ENCODE measurements at places on chromosomes 2 and 18.

- no peak for DNase-seq
Measured at GRCh38 chr2:227720680-227721079, 2.9 kb upstream of the SLC19A3 start.

- no peak for DNase-seq
Measured at GRCh38 chr2:54577035-54577434, 120.9 kb downstream of the SPTBN1 start.

DNA sequence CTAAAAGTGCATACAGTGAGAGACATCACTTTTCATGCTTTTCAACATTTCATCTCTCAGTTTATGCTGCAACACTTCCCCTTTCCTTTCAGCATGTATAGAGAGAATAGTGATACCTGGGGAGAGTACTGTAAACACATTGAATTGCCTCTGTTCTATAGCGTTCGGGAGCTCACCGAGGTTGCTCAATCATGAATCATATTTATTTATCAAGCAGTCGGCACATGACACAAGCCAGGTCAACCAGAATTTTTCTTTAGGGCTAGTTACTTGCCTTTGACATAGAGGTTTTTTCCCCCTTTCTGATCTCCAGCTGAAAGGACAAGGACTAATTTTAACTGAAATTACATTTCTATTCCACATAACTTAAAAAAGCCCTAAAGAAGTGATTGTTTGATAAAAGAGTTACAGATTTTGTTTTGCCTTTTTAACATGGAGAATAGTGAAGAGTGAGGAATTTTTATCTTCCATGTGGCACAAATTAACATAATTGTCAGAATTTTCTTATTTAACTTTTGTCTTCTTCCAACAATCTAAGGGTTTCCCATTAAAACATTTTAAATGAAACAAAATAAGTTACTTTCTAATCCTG is 690.9 kb upstream of the TMEFF2 start:
- DNase-seq: no peak

DNA sequence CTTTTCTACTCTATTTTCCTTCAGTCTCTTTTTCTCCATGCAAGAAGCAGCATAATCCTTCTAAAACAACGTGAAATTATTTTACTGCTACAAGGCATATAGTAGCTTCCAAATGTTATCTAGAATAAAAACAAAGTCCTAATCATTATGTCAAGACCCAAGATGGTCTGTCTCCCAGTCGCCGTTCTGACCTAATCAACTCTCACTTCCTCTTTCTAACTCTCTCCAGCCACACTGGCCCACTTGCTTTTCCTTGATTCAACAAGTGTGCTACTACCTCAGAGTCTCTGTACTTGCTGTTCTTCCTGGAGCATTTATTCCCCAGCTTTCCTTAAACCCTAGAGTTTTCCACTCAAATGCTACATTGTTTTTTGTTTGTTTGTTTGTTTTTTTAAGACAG is 1491.2 kb downstream of the LRP1B start:
- DNase-seq: no peak

GRCh38 chr2:46241344-46241743 is 55.9 kb upstream of the EPAS1 start:
- DNase-seq: no peak

DNA sequence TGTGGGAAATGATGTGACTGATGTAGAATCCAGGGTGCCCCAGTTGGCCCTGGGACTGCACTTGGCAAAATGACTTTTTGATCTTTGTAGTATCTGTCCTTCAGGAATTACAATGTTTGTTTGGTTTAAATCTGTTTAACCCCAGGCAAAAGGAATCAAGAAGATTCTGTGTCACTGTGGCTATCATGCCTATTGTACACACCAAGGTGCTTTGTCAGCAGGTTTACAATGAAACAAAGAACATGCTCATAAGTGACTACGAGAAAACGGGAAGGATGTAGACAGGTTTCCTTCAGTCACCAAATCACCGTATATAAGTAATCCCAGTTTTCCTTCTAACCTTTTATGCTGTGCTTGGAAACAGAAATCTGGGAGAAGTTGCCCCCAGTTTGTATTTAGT is 109.5 kb downstream of the RTN4 start:
- no peak for DNase-seq

GRCh38 chr2:54497763-54498680 is 41.9 kb downstream of the SPTBN1 start:
- DNase-seq: no peak

- DNase-seq: no peak
Measured at GRCh38 chr18:10404168-10404567, 50.3 kb upstream of the APCDD1 start.

GRCh38 chr2:158878003-158878402 is 82.9 kb downstream of the DAPL1 start:
- no peak for DNase-seq

GRCh38 chr2:215723631-215724011 is 287.8 kb upstream of the FN1 start:
- DNase-seq: no peak

DNA sequence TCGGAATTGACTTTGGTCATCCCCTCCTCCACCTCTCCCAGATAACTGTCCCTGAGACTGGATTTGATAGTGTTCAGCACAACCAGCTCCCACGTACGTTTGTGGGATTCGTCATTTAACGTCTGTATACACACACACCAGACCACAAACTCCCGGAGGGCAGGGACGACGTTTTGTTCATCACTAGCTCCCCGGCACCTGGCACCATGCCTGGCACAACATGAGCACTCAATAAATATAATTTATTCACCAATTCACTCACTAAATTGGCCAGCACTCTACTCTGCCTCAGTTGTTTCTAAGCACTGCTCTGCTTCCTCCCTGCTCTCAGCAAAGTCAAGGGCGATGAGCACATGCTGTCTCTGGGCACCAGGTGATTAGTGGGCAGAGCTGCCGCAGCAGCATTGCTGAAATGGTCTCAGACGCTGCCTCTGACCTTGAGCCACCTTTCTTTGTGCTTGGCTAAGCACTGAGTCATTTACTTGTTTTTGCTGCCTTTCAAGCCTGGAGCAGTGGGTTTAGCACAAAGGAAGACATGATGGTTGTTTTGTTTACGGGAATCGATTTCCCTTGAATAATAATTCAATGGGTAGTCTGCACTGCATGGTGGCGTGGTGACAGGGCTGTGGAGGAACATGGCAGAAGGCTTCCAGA is 19.3 kb upstream of the LOXHD1 start:
- DNase-seq: no peak

- no peak for DNase-seq
Measured at GRCh38 chr2:63790906-63791305, 50.8 kb upstream of the UGP2 start.

DNA sequence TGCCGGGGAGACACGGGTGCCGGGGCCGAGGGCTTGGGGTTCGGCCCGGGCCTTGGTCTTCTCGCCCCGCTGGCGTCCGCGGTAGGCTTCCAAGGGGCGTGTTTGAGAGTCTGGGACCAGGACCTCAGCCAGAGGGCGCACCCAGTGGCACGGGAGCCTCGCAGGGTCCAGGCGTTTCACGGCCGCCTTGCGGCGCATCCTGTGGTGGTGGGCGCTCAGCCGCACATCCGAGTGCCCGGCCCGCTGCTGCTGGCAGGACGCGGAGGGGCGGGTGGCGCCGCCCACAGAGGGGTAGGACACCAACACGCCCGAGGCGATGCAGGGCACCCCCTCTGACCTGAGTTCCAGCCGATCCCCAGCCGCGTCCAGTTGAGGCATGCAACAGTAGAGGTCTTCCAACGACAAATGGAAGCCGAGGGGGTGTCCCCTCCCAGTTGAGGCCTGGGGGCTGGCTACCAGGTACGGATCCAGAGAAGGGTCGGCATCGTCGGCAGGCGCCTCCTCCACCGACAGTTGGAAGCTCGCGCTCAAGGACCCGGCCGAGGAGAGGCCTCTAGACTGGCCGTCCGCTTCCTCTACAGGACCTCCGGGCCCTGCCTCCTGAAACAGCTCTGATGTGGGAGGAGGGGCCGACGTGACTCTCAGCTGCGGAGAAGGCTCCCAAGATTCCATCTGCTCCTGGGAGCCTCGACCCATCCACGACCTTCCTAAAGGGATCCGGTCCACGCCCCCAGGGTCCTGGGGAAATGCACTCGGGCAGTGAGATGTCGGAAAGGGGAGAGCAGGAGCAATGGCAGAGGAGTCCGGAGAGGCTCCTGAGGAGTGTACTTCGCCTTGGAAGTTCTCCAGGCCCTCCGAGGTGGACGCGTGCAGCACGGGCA is 6.3 kb downstream of the C2orf81 start:
- peak; percentile 39 for DNase-seq

GRCh38 chr18:62828091-62828640 is 112.8 kb downstream of the PHLPP1 start:
- DNase-seq: no peak

DNA sequence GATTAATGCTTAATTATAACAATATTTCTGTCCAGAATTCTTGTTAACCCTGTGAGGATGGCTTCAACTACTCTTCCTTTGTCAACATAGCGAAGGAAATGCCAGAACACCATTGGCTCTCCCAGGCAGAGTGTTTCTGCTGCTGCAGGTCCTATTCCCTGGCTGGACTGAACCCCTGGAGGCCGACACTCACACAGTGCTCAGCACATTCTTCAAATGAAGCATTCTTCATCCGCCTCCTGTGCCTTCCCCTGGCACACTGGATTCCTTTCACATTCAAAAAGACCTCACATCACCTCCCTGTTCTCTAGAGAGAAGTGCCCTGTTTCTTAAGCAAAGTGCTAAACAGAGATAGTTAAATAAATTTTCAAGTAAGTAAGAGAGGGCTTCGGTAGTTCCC is 187.3 kb upstream of the MSH6 start:
- no peak for DNase-seq

GRCh38 chr2:27655155-27655951 is 8.1 kb downstream of the SUPT7L start:
- DNase-seq: no peak

DNA sequence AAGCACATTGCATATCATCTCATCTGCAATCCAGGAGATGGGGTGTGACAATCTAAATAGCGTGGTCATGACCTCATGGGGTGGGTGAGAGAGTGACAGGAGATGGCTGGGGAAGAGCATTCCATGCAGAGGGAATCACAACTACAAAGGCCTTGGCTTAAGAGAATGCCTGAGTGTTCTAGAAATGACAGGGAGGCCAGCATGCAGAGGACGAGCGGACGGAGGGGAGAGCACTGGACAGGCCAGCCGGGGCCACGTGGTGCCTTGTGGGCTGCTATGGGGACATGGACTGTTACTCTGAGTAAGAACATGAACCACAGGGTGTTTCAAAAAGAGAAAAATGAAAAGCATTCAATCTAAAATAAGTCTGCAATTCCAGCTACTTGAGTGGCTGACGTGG is 117.9 kb upstream of the ODC1 start:
- DNase-seq: no peak

GRCh38 chr2:206831442-206831995 is 66.1 kb downstream of the FASTKD2 start:
- no peak for DNase-seq

DNA sequence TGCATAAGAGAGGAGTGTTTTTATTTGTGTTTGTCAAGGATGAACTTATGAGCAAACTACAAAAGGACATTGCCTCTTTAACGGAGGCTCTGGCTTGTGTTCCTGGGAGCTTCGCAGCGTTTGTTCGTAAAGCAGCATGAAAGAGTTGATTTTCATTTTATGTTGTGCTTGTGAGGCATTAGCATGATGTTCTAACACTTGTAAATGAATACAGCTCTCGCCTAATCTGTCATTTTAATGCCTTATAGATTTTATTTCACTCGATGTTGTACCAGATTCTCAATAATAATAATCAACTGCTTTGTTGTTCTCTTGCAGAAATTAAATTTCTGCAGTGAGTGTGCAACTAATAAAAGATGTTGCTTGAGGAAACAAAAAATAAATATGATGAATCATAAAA is 687.3 kb upstream of the FANCL start:
- DNase-seq: no peak

GRCh38 chr2:172860336-172860707 is 124.7 kb downstream of the RAPGEF4 start:
- DNase-seq: no peak

DNA sequence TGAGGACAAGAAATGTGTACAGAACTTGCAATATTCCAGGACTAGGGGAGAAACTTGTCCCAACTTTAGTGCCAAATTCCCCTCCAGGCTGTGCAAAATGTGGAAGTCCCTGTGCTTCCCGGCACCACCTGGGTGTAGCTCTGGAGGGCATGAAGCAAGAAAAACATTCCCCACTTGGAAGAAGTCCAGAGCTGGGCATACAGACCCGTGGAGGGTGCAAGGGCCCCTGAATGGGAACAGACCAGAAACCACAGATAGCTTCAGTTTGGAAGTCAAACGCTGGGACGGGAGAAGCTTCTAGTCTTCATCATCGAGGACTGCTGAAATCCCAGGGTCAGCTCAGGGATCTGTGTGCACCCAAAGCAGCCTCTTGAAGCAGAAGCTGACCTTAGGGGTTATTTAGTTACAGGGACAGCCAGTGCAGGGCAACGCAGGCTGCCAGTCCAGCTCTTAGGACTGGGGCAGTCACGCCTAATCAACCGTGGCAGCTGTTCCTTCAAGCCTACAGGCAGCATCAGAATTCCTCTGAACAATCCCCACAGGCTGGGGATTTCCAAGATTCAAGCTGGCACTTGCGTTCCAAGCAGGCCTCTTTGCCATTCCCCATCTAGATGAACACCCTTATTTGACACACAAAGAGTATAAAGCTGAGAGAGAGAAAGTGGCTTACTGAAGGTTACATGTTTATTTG is 269.4 kb downstream of the LOXHD1 start:
- no peak for DNase-seq

- DNase-seq: no peak
Measured at GRCh38 chr18:75314606-75315005, 104.0 kb downstream of the TSHZ1 start.

GRCh38 chr2:129240061-129240460 is 739.4 kb upstream of the RAB6C start:
- no peak for DNase-seq

GRCh38 chr2:199449455-199449854 is 8.3 kb downstream of the SATB2 start:
- DNase-seq: no peak

DNA sequence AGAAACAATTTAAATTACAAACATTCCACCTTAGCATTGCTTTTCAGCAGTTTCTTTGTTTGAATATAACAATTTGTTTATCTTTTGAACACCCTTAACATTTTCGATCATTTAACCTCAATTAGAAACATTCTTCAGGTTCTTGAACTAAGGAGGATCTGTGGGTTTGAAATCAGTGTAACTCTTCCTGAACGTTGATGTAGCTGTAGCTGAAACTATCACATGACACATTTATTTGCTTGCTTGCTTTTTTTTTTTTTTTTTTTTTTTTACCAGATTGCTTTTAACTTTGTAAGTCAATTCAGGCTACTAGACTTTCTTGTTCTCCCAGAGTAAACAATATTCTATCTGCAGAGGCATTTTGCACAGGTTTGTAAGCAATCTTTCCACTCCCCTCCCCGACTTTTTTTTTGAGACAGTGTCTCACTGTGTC is 47.6 kb downstream of the GPD2 start:
- DNase-seq: no peak

GRCh38 chr2:16774980-16775898 is 109.6 kb upstream of the CYRIA start:
- DNase-seq: no peak

DNA sequence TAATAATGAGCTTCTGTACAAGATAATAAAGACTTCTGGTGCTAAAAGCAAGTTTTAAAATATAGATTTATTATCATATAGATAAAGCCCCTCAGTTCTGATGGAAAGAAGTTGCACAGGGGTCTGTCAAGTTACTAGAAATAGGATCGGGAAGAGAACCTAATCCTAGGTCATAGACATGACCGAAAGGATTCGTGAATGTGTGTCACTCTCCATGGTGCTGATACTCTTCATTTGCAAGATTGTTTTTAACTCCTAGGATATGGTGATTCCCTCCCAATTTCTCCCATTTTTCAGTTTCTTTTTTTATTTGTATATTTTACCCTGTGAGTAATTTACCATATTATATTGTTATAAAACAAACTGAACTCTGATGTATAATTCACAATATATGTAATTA is 58.9 kb upstream of the CTNNA2 start:
- DNase-seq: no peak

Data from activated CD8-positive, alpha-beta memory T cell treated with anti-CD3 and anti-CD28 coated beads, Interleukin-2, amount 50 U/mL, for 4 hours (primary cell).